Left renal cortex interstitium (tissue), 4 donors: ENCODE measurements at places on chromosomes 2 and 18.

DNA sequence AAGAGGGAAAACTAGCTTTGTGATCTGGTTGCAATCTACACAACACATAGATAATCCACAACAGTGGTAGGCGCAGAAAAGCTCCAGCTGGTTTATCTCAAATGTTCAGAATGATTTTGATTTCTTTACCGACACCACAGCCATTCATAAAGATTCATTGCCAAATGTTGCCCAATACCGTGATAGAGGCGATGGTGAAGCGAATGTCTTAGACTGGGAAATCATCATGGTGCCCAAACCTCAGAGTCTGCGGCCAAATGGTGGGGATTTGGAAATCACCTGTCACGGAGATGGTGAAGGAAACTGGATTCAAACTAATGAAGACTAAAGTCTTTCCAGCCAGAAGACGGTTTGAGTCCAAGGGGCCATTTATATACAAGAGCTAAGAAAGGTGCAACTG lies 48.5 kb upstream of the CCDC150 start:
- DNase-seq, result no peak

GRCh38 chr2:206918263-206918662 lies 21.1 kb upstream of the CPO start:
- no peak for DNase-seq

GRCh38 chr2:186197955-186198354 lies 288.1 kb upstream of the ZC3H15 start:
- DNase-seq, result no peak

GRCh38 chr2:145124085-145124484 lies 604.2 kb upstream of the ZEB2 start:
- no peak for DNase-seq

- no peak for DNase-seq
Measured at GRCh38 chr2:72271766-72272641, 124.3 kb upstream of the CYP26B1 start.

GRCh38 chr2:75074228-75074627 lies 115.8 kb downstream of the POLE4 start:
- no peak for DNase-seq

GRCh38 chr18:43155842-43156241 lies 40.4 kb upstream of the RIT2 start:
- DNase-seq, result no peak

- DNase-seq, result no peak
Measured at GRCh38 chr18:70135604-70136003, 69.9 kb downstream of the RTTN start.

GRCh38 chr2:171726847-171727450 lies 39.7 kb downstream of the DYNC1I2 start:
- no peak for DNase-seq

GRCh38 chr2:113888641-113889470 lies 1.0 kb upstream of the ACTR3 start:
- no peak for DNase-seq

GRCh38 chr2:217463402-217464075 lies 539.3 kb downstream of the TNS1 start:
- no peak for DNase-seq

GRCh38 chr2:64327510-64328414 lies 126.2 kb upstream of the LGALSL start:
- DNase-seq, result no peak

DNA sequence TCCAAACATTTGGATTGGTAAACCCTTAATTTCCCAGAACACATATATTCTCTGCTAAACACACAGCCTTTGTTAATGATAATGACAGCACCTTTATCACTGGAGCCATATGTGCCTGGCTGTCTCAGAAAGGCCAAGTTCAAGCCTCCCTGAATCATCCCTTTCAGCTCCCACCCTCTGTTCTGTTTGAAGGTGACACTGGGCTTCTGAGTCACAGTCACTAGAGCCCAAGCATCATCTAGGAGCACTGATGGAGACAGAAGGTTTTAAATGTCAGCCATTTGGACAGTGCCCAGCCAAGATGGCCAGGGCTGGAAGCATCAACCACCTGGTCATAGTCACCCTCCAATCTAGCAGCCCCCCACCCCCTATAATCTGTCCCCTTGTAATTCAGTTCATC lies 80.6 kb downstream of the NRP2 start:
- no peak for DNase-seq

DNA sequence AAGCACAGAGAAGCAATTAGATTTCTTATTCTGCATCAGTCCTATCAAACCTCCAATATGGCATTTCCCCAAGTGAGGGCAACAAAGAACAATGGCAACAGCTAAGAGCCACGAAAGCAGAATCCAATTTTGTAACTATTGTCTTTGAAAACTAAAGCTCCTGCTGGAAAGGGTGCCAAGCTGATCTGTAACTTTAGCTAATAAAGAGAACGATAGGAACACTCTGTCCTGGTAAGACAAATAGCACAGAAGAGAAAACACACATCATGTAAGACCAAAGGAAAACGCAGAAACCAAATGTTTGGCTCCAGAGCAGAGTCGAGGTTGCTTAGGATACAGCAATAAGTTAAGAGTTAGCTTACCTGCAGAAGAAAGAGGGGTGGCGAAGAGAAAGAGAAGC lies 160.5 kb downstream of the STK39 start:
- DNase-seq, result no peak

- no peak for DNase-seq
Measured at GRCh38 chr2:51595836-51596235, 563.9 kb upstream of the NRXN1 start.

- peak; percentile 7 for DNase-seq
Measured at GRCh38 chr2:156589381-156590079, 153.4 kb downstream of the GPD2 start.

DNA sequence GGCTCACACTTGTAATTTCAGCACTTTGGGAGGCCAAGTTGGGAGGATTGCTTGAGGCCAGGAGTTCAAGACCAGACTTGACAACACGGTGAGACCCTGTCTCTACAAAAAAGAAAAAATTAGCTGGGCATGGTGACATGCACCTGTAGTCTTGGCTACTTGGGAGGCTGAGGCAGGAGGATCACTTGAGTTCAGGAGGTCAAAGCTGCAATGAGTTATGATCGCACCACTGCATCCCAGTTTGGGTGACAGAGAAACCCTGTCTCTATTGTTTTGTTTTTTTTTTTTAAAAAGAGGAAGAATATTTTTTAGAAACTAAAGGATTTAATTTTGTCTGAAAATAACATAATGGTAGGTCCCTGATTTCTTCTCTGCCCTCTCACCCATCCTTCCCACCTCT lies 79.4 kb upstream of the TMEM200C start:
- DNase-seq, result no peak

DNA sequence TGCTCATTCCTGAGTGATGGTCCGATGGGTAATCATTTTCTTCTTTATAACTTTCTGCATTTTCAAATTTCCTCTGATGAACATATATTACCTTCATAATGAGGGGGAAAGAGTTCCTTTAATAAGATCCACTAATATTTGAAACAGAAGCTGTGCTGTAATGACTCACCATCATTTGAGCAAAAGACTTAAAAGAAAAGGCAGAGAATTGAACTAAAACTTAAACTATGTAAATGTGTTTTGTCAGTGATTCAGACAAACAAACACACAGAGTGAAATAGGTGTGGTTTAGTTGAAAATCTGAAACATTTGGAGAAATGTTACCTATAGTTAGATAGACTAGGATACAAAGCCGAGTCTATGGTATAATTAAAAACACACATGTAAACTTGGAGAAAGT lies 209.6 kb downstream of the STK39 start:
- no peak for DNase-seq

DNA sequence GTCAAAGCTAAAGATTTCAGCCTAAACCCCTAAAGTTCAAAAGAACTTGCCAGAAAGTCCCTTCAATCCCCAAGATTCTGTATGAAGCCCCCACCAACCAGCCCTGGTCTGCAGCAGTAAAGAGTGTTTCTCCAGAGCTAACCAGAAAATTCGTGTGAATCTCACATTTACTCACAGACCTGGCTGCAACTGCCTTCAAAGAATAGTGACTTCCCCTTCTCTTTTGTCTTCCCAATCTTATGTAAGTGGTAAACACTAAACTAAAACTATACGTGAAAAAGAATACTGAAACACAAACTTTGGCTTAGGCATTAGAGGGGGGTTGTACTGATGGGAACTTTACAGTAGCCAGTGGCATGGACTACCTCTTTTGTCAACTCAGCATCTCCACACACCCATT lies 50.6 kb upstream of the SETBP1 start:
- DNase-seq, result no peak

GRCh38 chr2:64067326-64067725 lies 48.1 kb upstream of the VPS54 start:
- no peak for DNase-seq

- no peak for DNase-seq
Measured at GRCh38 chr2:241454837-241455485, 53.4 kb downstream of the STK25 start.
